ENCODE measurements at places on chromosomes 16 and 17.
A peak's percentile ranks its signal among the peaks of the same experiment; 100 is the strongest.

DNA sequence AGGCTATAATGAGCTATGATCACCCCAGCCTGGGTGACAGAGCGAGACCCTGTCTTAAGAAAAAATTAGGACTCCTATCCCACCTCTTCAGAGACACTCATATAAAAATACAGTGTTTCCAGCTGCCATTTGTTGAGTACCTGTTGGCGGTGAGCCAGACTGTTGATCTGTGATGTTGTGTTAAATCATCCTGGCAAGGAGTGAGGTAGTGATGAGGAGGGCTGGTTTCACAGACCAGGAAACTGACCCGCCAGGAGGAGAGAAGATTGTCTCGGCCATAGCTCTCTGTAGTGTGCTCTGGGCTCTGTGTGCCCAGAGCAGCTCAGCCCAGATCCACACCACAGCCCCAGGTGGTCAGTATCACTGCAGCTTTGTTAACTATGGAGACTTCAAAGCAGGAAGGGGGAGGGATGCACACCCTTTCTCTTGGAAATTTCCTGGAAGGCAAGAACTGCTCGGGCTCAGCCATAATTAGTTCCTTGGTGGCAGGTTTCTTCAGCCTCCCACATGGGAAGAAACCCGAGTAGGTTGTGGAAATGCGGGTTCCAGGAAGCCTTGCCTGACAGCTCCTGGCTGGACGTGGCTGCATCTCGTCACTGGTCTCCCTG, 343.0 kb downstream of the SNX29 start:
- peaks cover 3% of the 10 kb centered on the region for H3K36me3 ChIP-seq
- H3K27ac ChIP-seq: no peak overlapping the region
- no peak for DNase-seq
- H3K4me1 ChIP-seq: peaks cover 8% of the 10 kb centered on the region

DNA sequence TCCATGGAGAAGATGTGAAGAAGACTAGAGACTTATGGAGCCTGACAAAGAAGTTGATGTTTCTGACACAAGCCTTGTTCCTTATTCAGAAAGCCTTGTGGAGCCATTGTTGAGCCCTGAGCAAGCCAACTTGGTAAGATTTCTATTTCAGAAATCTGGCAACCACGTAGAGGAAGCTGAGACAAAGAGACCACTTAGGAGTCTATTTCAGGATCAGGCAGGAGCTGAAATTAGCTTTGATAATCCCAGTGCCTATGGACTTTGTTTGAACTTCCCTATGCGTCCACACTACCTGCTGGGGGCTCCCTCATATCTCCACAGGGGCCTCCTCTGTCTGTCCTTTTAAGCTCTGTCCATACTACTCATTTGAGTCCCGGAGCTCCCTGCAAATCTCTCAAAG, 540.0 kb upstream of the GOT2 start:
- H3K27me3 ChIP-seq: no peaks in the 10 kb centered on the region
- no peaks in the 10 kb centered on the region for H3K4me1 ChIP-seq
- no peaks in the 10 kb centered on the region for H3K36me3 ChIP-seq
- no peak overlapping the region for H3K4me3 ChIP-seq

DNA sequence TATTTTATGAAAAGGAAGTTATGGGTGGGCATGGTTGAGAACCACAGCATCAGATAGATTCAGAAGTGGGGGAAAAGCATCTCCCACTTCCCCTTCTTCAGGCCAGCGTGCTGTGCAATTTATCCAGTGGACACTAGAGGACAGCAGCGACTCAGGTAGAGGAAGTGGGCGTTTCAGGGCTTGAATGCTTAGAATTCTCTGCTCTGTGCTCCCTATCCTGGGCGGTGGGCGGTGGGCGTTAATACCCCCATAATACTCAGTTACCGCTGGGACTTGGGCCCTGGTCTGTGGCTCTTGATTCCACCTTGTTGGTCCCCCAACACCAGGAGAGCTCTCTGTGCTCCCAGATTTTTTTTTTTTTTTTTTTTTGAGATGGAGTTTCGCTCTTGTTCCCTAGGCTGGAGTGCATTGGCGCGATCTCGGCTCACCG, 3.7 kb upstream of the LYZL6 start:
- no peak for DNase-seq
- no peak overlapping the region for H3K27ac ChIP-seq
- H3K4me1 ChIP-seq: no peaks in the 10 kb centered on the region
- H3K4me3 ChIP-seq: no peak overlapping the region

GRCh38 chr17:27990100-27990499, 52.4 kb upstream of the NLK start:
- peaks cover 2% of the 10 kb centered on the region for H3K36me3 ChIP-seq
- no peak overlapping the region for H3K4me3 ChIP-seq
- DNase-seq: no peak
- peaks cover 3% of the 10 kb centered on the region for H3K4me1 ChIP-seq

DNA sequence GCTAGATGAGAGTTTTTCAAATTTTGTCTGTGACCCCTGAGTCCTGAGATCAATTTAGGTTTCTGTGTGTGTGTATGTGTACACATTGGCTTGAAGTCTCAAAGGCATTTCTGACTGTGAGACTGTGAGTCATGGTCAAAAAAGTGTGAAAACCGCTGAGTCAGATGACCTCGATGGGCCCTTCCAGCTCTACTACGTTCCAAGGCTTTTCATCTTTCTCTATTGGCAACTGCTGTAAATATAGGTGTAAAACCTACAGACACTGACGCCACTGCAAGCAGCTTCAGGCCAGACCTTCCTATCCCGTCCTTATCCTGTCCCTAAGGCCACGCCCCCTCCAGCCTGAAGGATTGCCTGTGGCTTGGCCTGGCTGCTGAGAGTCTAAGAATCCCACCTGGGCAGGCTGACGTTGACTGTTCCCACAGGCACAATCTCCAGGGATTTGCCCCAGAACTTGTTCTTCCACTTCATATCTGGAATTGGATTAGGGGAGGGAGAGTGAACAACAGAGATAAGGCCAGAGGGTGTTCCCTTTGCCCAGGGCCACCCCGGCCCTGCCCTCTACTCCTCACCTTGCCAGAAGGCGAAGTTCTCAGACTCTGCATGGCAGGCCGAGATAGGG, 11.3 kb downstream of the OSBPL7 start:
- peak overlapping the region; percentile 37 for H3K27ac ChIP-seq
- no peak overlapping the region for H3K4me3 ChIP-seq
- no peaks in the 10 kb centered on the region for H3K27me3 ChIP-seq
- no peak for DNase-seq
- peaks cover 26% of the 10 kb centered on the region for H3K36me3 ChIP-seq
- H3K4me1 ChIP-seq: peaks cover 16% of the 10 kb centered on the region

DNA sequence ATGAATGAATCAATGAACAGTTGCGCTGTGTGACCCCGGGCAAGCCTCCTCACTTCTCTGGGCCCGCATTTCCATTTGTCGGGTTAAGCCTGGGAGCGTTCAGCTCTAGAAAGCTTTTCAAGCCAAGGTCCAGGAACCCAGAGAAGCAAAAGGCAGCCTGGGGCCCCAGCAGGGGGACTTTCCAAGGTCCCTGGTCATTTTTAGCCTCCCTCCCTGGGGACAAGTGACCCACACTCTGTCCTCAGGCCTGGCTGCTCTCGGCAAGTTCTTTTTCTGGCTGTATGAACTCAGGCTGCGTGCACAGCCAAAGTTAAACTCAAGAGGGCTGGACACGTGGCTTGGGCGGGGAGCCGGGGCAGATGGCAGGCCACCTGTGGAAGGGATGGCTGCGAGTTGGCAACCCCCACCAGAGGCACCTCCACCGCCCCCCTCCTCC, 41.4 kb upstream of the CIBAR2 start:
- peaks cover 19% of the 10 kb centered on the region for H3K36me3 ChIP-seq
- peaks cover 19% of the 10 kb centered on the region for H3K4me1 ChIP-seq
- DNase-seq: no peak

DNA sequence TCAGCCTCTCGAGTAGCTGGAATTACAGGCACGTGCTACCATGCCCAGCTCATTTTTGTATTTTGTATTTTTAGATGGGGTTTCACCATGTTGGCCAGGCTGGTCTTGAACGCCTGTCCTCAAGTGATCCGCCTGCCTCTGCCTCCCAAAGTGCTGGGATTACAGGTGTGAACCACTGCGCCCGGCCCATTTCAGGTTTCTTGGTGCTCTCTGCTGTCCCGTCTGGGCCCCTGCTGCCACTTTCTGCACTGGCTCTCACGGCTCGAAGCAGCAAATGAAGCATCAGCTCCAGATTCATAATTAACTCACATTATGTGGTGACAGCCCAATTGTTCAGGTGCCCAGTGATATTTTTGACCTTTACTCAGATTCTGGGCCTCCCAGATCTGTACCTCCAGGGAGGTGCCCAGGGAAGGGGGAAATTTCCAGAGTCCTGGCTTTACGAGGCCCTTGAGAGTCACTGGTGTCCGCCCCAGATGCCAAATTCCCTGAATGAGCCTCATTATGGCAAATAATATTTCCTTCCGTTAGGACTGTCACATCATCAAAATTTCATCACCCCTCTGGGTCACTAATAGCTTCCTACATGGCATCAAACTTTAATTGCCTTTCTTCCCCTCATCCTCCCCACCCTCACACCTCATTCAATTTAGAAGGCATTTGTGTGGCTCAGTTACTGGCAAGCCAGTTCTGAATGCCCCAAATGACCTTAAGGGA, 9.0 kb downstream of the SDK2 start:
- no peak overlapping the region for H3K4me3 ChIP-seq
- DNase-seq: no peak
- H3K27me3 ChIP-seq: peaks cover 10% of the 10 kb centered on the region
- peaks cover 8% of the 10 kb centered on the region for H3K4me1 ChIP-seq
- no peak overlapping the region for H3K27ac ChIP-seq
- H3K36me3 ChIP-seq: no peaks in the 10 kb centered on the region

- no peaks in the 10 kb centered on the region for H3K4me1 ChIP-seq
- no peak overlapping the region for H3K4me3 ChIP-seq
- peaks cover 5% of the 10 kb centered on the region for H3K36me3 ChIP-seq
- DNase-seq: no peak
- peaks cover 7% of the 10 kb centered on the region for H3K27me3 ChIP-seq
Measured at GRCh38 chr17:19322861-19323260, 39.7 kb downstream of the B9D1 start.

DNA sequence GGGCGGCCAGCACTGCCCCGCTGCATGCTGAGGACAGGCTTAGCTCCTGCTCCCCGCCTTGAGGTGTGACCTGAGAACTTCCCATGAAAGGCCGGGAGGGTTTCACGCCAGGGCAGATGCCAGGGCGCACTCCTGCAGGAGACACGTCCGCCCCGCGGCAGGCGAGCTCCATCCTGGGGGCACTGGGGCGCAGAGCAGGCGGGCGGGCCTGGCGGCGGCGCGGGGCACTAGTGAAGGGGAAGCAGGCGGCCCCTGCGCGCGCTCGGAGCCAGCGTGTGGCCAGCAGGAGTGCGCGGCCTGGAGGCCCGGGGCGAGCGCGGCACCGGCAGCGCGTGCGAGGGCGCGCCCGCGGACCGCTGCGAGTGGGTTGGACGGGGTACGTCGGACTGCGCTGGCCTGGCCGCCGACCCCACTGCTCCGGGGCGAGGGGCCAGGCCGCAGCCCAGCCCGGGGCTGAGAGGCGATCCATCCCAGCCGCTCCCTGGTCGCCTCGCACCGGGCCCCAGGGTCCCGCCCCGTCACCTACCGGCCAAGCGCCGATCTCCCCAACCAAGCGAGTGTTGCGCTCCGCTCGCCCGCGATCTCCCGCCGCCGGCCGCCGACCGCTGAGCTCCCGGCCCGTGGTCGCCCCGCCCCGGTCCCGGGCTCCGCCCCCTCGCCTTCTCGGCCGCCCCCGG, at the start of gene MAP3K14:
Gene MAP3K14 (minus strand): TSS at position 587 of the 677 bp plus-strand sequence. CDS start 26,275 bp downstream, outside the sequence.
- peaks cover 7% of the 10 kb centered on the region for H3K36me3 ChIP-seq
- H3K27me3 ChIP-seq: no peaks in the 10 kb centered on the region
- DNase-seq: peak; percentile 63
- H3K4me3 ChIP-seq: peak within 1 kb of the TSS; percentile 97
- peaks cover 70% of the 10 kb centered on the region for H3K4me1 ChIP-seq

DNA sequence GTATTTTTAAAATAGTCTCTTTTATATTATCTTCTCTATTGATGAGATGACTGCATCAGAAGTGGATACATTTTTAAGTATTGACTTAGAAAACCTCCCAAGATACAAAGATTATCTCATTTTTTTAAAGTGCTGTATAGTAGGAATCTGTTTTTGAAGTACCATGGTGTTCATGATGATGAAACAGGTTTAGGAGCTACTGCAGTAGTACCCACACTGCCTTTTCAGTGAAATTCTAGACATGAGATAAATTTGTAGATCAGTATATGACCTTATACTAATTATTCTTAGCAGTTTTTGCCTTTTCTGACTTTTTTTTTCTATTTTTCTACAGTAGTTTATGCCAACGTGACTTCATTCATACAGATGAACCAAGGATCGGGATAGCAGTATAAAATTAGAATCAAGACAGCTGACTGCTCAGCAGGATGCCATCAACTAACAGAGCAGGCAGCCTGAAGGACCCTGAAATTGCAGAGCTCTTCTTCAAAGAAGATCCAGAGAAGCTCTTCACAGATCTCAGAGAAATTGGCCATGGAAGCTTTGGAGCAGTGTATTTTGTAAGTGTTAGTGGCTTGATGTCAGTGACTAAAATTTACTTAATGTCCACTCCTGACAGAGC, 61.1 kb downstream of the TAOK1 start:
- DNase-seq: no peak
- H3K27me3 ChIP-seq: no peaks in the 10 kb centered on the region
- peaks cover 6% of the 10 kb centered on the region for H3K36me3 ChIP-seq
- H3K4me1 ChIP-seq: peaks cover 24% of the 10 kb centered on the region

- H3K36me3 ChIP-seq: peaks cover 12% of the 10 kb centered on the region
- no peak for DNase-seq
- no peak overlapping the region for H3K4me3 ChIP-seq
- peak overlapping the region; percentile 89 for H3K27ac ChIP-seq
- H3K4me1 ChIP-seq: peaks cover 46% of the 10 kb centered on the region
Measured at GRCh38 chr17:49730078-49730784, 22.5 kb upstream of the SLC35B1 start.

GRCh38 chr16:85525420-85526184, 87.5 kb upstream of the GSE1 start:
- no peaks in the 10 kb centered on the region for H3K36me3 ChIP-seq
- H3K27me3 ChIP-seq: peaks cover 9% of the 10 kb centered on the region
- H3K27ac ChIP-seq: no peak overlapping the region
- H3K4me1 ChIP-seq: peaks cover 7% of the 10 kb centered on the region
- H3K4me3 ChIP-seq: no peak overlapping the region

GRCh38 chr17:47297661-47298400, 25.9 kb upstream of the EFCAB13 start:
- H3K27me3 ChIP-seq: peaks cover 18% of the 10 kb centered on the region
- H3K4me3 ChIP-seq: no peak overlapping the region
- H3K27ac ChIP-seq: no peak overlapping the region
- no peaks in the 10 kb centered on the region for H3K4me1 ChIP-seq
- H3K36me3 ChIP-seq: no peaks in the 10 kb centered on the region

GRCh38 chr17:69480245-69480644, 65.7 kb downstream of the MAP2K6 start:
- no peak for DNase-seq
- peaks cover 28% of the 10 kb centered on the region for H3K4me1 ChIP-seq
- no peaks in the 10 kb centered on the region for H3K36me3 ChIP-seq
- no peak overlapping the region for H3K4me3 ChIP-seq
- no peak overlapping the region for H3K27ac ChIP-seq

DNA sequence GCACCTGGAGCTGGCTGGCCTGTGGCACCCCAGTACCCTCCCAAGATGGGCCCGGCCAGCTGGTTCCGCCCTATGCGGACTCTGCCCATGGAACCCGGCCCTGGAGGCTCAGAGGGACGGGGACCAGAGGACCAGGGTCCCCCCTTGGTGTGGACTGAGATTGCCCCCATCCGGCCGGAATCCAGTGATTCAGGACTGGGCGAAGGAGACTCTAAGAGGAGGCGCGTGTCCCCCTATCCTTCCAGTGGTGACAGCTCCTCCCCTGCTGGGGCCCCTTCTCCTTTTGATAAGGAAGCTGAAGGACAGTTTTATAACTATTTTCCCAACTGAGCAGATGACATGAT, 12.0 kb downstream of the TBX21 start:
- H3K4me3 ChIP-seq: no peak overlapping the region
- peaks cover 15% of the 10 kb centered on the region for H3K4me1 ChIP-seq
- H3K27ac ChIP-seq: no peak overlapping the region
- H3K36me3 ChIP-seq: peaks cover 2% of the 10 kb centered on the region
- H3K27me3 ChIP-seq: peaks cover 7% of the 10 kb centered on the region
- no peak for DNase-seq

All from T-helper 17 cell (primary cell).